ENCODE measurements at places on chromosomes 7 and 10.

- no peak for DNase-seq
These were observed 1.3 kb downstream of the TYSND1 start for GRCh38 chr10:70145166-70145665.

- DNase-seq = no peak
These were observed 192.4 kb downstream of the ADARB2 start for GRCh38 chr10:1544929-1545328.

DNA sequence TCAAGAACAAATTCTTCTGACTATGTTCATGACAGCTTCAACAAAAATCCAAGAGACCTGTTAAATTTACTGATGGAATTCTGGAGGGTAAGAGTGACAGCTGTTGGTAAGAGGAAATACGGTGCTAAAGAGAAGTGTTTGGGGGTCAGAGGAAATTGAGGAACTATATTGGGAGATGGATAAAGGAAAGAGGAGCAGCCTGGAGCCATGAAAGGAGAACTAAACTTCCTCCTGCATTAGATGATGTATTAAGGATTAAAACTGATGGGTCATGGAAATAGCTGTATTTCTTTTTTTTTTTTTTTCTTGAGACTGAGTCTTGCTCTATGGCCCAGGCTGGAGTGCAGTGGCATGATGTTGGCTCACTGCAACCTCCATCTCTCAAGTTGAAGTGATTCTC lies 95.3 kb downstream of the HERPUD2 start:
- DNase-seq = no peak

DNA sequence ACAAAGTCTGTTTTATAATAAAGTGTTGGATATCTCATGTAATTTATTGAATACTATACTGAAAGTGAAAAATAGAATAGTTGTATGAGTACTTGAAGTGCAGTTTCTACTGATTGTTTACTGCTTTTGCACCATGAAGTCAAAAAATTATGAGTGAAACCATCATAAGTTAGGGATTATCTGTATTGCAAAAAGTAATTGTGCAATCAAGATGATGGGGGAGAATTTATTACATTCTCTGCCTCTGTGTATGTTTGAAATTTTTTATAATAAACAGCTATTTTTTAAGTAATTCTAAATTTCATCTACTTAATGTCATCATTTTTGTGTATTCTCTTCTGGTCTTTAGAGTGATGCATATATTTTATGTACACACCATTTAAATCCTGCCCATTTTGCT lies 47.2 kb upstream of the TMEM273 start:
- no peak for DNase-seq

GRCh38 chr7:128450409-128450808 lies 5.3 kb upstream of the HILPDA start:
- peak; percentile 12 for DNase-seq

GRCh38 chr10:44925811-44926750 lies 14.9 kb downstream of the TMEM72 start:
- no peak for DNase-seq

DNA sequence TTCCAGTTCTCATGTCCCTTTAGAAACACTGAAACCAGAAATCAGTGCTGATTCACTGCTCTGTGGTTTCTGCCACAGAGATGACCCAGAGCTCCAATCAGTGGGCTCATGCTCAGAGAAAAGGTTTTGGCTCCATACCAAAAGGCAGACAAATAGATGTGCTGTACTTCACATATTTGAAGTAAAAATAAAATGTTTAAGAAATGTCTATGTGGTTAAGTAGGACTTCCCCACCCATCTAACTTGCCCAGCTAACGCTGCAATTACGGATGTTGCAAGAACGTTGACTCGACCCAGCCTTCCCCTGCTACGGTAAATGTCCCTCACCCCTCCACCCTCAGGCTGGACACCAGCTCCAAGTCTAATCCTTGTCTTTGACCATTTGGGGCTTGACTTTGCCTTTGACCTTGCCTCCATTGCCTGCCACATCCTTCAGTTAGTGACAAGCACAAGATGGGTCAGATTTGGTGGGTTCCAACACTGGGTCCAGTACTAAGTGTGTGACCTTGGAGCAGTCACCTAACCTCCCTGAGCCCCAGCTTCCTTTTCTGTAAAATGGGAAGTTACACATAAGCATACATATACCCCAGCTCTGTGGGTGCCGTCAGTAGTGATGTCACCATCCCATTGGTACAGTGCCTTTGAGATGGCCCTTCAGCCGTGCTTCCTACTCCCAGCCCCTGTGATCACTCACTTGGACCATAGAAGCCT lies 95.8 kb downstream of the CHST15 start:
- no peak for DNase-seq

DNA sequence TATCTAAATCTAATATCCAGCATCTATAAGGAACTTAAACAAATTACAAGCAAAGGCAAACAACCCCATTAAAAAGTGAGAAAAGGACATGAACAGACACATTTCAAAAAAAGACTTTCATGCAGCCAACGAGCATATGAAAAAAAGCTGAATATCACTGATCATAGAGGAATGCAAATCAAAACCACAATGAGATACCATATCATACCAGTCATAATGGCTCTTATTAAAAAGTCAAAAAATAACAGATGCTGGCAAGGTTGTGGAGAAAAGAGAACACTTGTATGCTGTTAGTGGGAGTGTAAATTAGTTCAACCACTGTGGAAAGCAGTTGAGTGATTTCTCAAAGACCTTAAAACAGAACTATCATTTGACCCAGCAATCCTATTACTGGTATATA lies 334.4 kb upstream of the CACNA2D1 start:
- no peak for DNase-seq

GRCh38 chr7:41588341-41588740 lies 114.5 kb downstream of the INHBA start:
- DNase-seq = no peak

DNA sequence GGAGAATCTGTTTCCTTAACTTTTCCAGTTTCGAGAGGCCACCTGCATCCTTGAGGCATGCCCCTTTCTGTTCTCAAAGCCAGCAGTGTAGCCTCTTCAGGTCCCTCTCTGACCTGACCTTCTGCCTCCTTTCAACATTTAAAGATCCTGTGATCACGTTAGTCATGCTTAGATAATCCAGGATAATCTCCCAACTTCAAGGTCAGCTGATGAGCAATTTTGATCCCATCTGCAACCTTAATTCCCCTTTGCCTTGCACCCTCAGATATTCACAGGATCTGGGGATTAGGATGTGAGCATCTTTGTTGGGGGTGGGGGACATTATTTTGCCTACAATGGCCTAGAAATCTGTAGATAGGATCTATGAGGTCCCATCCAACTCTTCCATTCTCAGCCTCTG lies 8.0 kb downstream of the HKDC1 start:
- no peak for DNase-seq

DNA sequence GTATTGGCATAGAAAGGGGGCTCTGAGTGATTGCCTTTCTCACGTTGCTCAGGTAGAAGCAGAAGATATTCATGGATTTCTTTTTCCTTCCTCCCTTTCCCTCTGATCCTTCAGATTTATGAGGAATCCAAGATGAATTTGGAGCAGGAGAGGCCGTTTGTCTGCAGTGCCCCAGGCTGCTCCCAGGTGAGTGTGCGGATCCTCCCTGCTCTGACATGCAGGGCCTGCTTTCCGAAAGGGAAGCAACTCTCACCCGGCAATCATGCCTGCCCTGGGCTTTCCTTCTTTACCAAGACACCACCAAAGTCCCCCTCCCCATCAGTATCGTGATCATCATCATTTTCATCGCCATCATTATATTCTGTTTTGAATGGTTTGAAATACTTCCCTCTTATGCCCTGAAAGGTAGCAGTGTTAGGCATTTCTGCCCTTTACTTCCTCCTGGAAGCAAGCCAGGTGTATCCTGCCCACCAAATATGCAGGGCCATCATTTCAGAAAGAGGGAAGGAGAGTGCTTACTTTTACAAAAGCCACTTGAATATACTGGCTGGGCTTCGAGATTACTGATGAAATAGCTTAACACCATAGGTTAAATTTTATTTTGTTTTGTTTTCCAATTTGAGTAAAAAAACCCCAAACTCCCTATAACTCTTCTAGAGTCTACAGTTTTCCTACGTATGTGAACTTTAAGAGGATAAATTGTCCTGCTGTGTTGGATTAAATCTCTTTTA lies 75.9 kb downstream of the CREB5 start:
- no peak for DNase-seq

- DNase-seq = no peak
These were observed 73.1 kb downstream of the CD36 start for GRCh38 chr7:80711531-80711930.

GRCh38 chr10:69364232-69364940 lies 52.3 kb downstream of the TACR2 start:
- no peak for DNase-seq

DNA sequence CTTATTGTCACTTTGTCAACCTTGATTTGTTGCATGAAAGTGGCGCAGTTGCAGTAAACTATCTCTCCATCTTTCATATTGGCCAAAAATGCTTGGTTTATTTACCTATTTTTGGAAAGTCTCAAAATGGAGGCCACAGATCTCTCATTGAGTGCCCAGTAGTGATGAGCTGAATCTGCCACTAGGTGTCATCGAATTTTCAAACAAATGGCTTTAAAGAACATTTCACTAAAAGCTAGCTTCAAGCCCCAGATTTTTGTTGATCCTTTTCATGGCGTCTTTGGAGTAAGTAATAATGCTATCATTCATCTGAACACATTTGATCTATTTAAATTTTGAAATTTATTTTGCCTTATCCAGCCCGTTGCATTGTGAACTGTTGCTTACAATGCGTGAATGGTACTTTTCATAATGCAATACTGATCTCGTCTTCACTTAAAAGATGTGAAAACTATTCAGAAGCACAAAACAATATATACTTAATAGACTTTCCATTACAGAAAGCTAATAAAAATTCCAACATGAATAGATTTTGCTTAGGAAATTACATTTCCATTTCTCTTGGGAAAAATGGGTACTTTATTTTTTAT lies 236.2 kb downstream of the DNAJB9 start:
- DNase-seq = no peak

- DNase-seq = no peak
These were observed 410.1 kb downstream of the SUGCT start for GRCh38 chr7:40544871-40545303.

DNA sequence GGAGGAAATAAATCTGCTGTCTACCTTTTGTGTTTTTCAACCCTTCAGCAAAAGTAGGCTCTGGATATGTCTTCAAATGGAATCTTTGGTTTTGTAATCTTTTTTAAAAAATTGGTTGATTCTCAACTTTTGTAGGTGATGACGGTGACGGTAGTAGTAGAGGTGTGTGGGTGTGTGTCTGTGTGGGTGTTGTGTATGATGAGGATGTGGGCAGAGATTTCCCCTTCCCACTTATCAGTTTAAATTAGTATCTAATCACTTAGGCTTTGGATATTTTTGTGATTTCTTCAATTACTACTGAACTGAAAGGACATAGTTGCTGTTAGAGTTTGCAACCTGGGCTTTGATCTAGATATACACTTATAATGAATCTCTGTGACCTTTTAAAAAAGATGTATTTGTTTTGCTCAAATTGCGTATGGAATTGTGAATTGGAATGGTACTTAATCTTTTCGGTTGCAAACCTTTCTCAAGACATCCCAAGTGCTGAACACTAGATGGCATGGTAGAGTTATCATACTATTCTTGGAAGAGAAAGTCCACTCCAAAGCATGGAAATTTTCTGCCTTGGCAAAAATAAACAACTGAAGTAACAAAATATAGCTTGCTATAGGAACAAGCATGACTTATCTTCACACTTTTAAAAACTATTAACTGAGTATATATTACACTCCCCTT lies 51.9 kb upstream of the A1CF start:
- DNase-seq = no peak

- DNase-seq = no peak
These were observed 778 bp upstream of the GET4 start for GRCh38 chr7:875476-876076.

- DNase-seq = no peak
These were observed 232.2 kb upstream of the NPSR1 start for GRCh38 chr7:34425631-34426384.

GRCh38 chr10:79051766-79052165 lies 17.0 kb upstream of the ZMIZ1 start:
- DNase-seq = no peak

GRCh38 chr10:111822661-111823060 lies 360.9 kb downstream of the GPAM start:
- no peak for DNase-seq

GRCh38 chr7:151226560-151226874 lies 488 bp downstream of the ABCF2 start:
- DNase-seq = no peak

- DNase-seq = no peak
These were observed 271.8 kb upstream of the CACNA2D1 start for GRCh38 chr7:82715344-82715743.

- DNase-seq = no peak
These were observed 1.5 kb upstream of the KCTD7 start for GRCh38 chr7:66627151-66627681.

GRCh38 chr7:81886211-81886764 lies 116.4 kb upstream of the HGF start:
- DNase-seq = no peak

DNA sequence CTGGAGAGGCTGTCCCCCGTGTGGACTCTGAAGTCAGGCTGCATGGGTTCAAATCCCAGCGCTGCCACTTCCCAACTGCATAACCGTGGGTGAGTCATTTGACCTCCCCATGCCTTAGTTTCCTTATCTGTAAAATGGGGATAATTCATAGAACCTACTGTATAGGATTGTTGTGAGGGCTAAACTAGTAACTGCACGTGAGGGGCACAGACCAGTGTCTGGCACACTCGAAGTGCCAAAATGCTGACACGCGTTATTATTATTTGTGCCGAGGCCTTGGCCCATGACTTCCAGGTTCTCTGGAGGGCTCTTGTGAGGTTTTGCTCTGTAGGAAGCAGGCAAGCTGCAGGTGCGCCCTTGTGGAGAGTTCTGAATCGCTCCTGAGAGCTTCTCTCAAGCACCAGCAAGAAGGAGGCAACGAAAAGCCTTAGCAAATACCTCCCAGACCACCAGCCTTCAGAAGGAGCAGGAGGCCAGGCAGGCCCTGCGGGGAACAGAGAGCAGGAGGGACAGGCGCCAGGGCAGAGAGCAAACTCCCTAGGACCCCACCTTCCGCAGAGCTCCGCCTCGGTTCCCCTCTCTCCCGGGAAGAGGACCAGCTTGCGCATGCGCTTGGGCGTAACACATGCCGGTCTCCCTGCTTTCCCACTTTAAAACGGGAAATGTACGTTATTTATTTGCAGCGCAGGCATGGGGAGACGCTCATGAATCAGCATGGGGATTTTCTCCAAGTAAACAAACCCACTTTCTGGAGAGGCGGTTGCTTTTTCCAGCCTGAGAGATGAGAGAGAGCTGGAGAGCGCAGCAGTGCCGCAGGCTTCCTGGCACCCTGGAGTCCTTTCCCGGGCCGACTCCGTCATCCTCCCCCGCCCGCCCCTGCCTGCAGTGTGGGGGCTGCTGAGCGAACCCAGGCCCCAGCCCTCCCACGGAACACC lies 39.6 kb downstream of the SORCS3 start:
- DNase-seq = no peak

GRCh38 chr7:17532861-17533404 lies 234.5 kb downstream of the AHR start:
- peak; percentile 41 for DNase-seq

Measured in bone marrow (tissue), 2 donors.